Thymus (tissue), 14 donors: ENCODE measurements at places on chromosomes 3 and 15. TPM values are rescaled to one million over a fixed set of nuclear protein-coding genes. Genes with fewer than 3 reads are reported as not detected.

GRCh38 chr3:107740992-107741896 is 218.5 kb downstream of the BBX start:
- DNase-seq, result no peak

- DNase-seq, result no peak
Measured at GRCh38 chr3:190545191-190545590, 31.3 kb downstream of the IL1RAP start.

- no peak for DNase-seq
Measured at GRCh38 chr3:9721015-9721699, 10.4 kb upstream of the BRPF1 start.

DNA sequence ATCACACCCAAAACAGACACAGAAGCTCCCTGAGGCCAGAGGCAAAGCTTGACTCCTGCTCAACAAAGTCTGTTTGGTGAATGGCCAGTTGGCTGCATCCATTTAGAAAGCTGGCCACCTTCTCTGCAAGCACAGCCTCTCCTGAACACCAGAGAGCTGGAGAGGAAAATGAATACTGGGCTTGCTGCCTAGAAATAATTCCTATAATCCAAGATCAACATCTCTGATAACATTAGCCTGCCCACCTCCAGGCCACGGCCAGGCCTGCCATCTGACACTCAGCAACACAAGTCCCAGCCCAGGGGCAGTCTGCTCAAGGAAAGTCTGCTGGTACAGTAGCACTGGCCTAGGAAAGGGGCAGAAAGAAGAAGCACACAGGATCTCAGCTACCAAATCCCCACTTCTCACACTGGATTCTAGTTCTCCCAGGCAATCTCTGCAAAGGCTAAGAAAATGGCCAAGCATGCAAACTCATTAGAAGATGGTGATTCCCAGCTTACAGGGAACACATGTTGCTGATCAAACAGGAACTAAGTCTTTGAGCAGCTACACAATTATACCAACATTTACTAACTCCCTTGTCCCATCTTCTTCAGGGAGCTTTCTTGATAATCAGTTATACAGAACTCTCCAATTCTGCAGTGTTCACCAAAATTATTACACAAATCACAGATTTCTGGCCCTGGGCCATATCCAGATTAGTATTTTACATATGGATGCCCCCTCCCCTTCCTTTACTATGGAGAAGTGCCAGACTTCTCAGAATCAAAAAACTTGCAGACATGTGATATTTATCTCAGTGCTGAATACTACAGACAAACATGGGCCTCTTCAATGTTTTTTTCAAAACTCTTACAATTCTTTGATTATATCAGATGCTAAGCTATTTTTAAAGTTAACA is 9.9 kb downstream of the TBC1D2B start:
- DNase-seq, result no peak

Gene ST3GAL6
- 29.4 TPM for polyA plus RNA-seq

DNA sequence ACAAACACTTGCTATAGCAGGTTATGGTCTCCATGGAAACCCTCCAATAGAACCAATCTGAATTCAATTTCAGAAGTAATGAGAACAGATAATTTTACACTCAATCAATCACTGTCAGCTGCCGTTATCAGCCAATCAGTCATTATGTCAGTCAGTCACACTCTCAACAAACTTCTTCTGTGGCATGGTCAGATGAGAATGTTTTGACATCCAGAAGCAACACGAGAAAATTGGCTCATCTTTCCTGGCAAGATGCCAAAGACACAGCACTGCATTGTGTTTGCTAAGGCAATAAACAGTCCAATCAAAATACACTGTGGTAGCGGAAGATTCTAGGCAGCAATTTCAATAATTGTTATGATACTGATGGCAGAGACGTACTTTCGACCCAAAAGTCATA is 190.7 kb downstream of the RORA start:
- DNase-seq, result no peak

Gene RBMS3
- polyA plus RNA-seq, result 12.8 TPM

DNA sequence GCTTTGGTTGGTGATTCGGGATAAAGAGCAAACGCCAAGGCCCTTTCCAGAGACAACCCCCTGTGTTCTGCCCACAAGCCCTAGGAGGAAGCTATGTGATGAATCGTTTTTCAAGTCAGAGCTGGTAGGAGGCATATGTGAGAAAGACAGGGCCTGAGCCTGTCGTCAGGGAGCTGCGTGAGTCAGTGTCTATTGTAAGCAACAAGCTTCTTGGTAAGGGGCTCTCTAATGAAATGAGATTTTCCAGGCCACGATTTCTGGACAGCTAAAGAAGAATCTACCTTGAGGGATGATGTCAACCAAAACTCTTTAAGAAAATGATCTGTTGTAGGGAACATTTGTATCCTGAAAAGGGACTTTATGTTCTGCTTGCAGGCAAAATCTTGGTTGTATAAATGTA is 318.9 kb upstream of the IL12A start:
- no peak for DNase-seq

GRCh38 chr3:193922034-193922774 is 213.7 kb upstream of the HES1 start:
- DNase-seq, result no peak

Gene MB21D2
- 2.4 TPM for polyA plus RNA-seq

DNA sequence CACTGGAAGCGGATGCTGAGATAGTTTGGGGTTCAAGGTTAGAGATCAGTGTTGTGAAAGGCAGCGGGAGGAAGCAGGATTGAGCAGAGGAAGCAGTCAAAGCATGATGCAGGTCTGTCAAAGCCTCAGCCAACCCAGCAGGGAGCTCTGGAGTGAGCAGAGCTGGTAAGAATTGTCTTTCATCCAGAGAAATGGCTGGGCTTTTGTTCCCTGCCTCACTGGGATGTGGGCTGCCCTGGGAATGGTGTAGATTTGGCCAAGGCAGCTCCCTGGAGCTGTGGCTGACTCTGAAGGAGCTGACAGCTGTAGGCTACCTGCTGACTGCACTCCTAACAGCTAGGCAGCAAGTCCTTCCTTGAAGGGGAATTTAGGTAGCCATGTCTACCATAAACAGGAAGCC is 61.9 kb upstream of the STXBP5L start:
- no peak for DNase-seq

DNA sequence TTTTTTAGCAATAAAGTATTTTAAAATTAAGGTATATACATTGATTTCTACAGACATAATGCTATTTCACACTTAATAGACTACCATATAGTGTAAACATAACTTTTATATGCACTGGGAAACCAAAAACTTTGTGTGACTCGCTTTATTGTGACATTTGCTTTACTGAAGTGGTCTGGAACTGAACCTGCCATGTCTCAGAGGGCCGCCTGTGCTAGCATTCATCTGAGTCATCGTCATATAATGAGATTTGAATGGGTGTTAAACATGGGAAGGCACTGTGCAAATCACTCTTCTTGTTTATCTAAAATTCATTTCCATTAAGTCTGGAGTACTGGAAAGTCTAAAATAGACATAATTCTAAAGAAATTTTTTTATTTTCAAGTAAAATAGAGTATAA is 12.9 kb downstream of the EIF2AK4 start:
- no peak for DNase-seq

- DNase-seq, result no peak
Measured at GRCh38 chr15:100041127-100041828, 300.5 kb downstream of the ADAMTS17 start.

GRCh38 chr3:71048948-71049347 is 534.6 kb downstream of the FOXP1 start:
- no peak for DNase-seq

- no peak for DNase-seq
Measured at GRCh38 chr15:39403640-39404117, 177.2 kb upstream of the THBS1 start.

Gene CCR9
- polyA plus RNA-seq, result 133 TPM

Gene SATB1
- polyA plus RNA-seq, result 172 TPM

GRCh38 chr3:35484929-35485530 is 154.3 kb upstream of the ARPP21 start:
- DNase-seq, result no peak

Gene MGA
- polyA plus RNA-seq, result 5.2 TPM

- no peak for DNase-seq
Measured at GRCh38 chr3:20056725-20057611, 16.7 kb downstream of the KAT2B start.

DNA sequence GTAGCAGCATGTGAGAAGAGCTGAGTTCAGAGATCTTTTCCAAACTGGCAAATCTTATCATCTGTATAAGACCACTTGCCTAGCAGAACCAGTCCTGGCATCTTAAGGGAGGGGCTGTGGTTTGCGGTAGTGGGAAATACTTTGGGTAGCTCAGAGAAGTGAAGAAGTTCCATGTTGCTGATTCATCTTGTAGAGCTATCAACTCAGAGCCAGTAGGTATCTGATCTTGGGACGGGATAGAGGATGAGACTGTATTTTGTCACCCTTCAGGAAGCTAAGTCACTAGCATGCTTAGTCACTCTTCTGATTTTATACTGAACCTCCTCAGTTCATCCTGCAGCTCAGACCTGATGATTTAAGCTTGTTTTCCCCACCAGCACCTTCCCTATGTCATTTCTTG is 211.4 kb downstream of the NR1D2 start:
- DNase-seq, result no peak

GRCh38 chr15:39275066-39275465 is 305.8 kb upstream of the THBS1 start:
- no peak for DNase-seq
